ENCODE measurements at places on chromosomes 3 and 15.

DNA sequence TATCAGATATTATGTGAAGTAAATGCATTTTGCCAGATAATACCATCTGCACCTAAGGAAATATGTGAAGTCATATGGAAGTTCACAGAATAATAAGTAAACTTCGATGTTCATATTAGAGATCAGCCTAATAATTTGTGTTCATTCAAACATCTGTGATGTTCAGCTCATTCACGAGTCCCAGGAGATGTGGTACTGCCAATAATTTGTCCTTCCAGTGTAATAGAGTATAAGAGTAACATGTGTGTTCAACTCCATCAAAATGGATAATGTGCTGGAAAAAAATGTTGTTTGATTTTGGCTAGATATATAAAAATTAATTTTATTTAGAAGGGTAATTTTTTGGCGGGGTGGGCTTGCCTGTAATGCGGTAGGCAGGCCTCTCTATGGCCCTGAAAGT is 75.4 kb upstream of the ARL6 start:
- DNase-seq: no peak

DNA sequence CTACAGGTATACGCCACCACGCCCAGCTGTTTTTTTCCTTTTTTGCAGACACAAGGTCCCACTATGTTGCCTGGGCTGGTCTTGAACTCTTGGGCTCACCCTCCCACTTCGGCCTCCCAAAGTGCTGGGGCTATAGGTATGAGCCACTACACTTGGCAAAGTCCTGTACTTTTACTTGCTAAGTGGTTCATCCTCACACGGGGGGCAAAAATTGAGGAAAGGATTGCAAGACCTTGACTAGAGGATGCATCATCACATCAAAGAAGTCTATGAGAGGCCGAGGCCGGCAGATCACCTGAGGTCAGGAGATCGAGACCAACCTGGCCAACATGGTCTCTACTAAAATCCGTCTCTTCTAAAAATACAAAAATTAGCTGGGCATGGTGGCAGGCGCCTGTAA is 116.5 kb upstream of the FAM174B start:
- DNase-seq: no peak

DNA sequence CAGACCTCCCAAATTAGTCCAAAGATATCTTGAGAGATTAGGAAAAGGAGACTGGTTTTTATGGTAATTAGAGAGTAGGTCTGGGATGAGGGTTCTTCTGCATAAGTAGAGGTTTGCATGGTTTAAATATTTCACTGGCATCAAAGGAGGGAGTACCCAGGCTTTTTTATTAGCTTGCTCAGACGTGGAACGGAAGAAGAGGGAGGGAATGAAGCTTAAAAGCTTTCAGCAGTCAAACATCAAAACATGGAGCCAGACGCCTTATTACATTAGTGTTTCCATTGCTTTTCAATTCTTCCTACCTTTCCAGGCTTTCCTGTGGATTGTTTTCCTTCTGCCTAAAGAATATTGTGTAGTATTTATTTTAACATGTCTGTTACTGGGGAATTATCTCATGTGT is 342.1 kb upstream of the SOX2 start:
- DNase-seq: no peak

GRCh38 chr15:46858150-46858549 is 859.2 kb upstream of the SEMA6D start:
- DNase-seq: no peak

DNA sequence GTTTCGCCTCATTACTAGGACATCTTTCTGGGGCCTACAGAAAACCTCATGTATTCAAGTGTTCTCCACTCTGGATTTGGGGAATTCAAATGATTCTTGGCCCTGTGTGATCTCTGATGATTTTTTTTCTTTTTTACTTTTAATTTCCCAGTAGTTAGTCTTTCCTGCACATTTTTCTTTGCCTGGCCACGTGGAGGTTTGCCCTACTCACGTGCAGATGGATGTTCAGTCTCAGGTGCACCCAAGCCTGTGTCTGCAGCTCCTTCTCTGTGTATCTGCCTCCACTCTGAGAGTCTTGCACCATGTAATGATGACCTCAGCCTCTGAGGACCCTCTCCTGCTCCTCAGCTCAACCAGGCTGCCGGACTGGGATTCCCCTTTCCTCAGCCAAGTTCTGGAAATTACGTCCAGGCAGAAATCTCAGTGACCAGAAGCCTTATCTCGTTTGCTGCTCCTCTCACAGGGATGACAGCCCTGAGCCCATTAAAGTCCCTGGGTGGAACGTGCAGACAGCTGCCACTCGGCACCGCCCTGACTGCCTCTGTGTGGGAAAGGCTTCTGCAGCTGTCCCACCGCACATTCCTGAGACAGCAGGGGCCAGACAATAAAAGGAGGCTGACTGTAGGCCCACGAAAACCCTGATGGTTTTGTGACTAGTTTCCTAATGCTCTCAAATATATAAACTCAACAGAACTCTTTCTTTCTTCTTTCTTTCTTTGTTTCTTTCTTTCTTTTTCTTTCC is 31.4 kb upstream of the GABRB3 start:
- no peak for DNase-seq

- no peak for DNase-seq
Measured at GRCh38 chr3:70703305-70704102, 391.1 kb upstream of the MDFIC2 start.

DNA sequence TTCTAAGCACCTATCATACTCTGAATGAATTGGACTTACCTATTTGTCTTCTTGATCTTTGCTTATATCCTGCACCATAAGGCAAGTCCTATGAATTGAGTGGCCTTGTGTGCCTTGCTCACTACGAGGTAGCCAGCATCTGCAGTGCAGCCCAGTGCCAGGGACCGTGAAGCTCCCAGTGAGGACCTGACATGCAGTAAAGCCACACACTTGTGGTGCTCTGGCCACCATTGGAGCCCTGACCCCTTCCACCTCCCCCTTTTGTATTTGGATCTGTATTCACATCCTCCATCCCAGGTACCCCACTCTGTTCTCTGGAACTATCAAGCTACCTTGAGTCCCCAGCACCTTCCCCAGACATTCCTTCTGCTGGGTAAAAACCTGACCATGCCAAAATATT is 52.1 kb downstream of the BSN start:
- DNase-seq: no peak

DNA sequence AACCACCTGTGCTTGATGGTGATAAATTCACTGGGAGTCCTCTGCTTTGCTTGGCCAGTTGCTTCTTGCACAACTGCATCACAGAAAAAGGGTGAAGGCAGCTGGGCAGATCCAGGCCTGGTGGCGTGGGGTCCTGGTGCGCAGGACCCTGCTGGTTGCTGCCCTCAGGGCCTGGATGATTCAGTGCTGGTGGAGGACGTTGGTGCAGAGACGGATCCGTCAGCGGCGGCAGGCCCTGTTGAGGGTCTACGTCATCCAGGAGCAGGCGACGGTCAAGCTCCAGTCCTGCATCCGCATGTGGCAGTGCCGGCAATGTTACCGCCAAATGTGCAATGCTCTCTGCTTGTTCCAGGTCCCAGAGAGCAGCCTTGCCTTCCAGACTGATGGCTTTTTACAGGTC is 31.1 kb upstream of the IQCF2 start:
- no peak for DNase-seq

- DNase-seq: no peak
Measured at GRCh38 chr3:152902141-152902669, 67.3 kb downstream of the P2RY1 start.

GRCh38 chr15:98257290-98257689 is 296.8 kb downstream of the ARRDC4 start:
- DNase-seq: no peak

GRCh38 chr3:142897807-142898206 is 8.9 kb upstream of the PCOLCE2 start:
- DNase-seq: no peak

- DNase-seq: no peak
Measured at GRCh38 chr15:32991619-32992111, 202.8 kb downstream of the FMN1 start.

Measured in adipocyte (in vitro differentiated cells).